Stimulated activated CD8-positive, alpha-beta memory T cell treated with anti-CD3 and anti-CD28 coated beads, Interleukin-4, amount 100 ng/mL, for 24 hours (primary cell): ENCODE measurements at places on chromosomes 3 and 15.

- no peak for DNase-seq
These were observed 7.2 kb downstream of the ACAN start for GRCh38 chr15:88810446-88810845.

DNA sequence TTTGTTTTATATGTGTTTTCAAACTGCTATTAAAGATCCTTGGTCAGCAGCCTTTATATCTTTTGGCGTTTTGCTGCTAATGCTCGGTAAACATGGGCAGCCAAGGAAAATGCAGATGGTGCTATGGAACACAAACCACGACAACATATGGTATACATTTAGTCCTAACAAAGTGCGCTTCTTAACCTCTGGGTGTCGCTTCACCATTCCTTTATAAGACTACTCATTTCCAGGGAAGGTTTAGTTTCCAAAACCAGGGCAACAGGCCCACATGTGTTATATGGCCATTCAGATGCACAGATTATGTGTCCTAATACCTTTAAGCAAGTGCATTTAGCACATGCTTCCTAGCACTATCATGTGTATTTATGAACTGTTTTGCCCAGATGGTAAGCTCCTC, 14.7 kb downstream of the SHOX2 start:
- DNase-seq, result no peak

DNA sequence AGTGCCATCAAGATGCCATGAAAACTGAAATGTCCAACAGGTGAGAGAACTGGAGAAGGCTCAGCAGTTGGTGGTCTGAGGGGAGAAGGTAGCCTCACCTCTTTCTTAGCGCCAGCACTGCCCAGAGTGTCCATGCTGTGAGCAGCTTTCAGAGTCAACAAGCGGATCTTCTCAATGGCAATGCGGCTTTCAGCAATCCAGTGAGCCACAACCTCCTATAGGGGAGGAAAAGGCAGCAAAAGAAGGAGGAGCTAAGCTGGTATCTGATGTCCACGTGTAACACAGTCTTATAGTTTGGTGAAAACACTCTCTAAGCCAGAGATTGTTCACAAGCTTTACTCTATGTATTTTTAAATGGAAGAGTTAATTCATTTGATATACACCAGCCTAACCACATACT, 36.1 kb upstream of the ACKR4 start:
- no peak for DNase-seq

DNA sequence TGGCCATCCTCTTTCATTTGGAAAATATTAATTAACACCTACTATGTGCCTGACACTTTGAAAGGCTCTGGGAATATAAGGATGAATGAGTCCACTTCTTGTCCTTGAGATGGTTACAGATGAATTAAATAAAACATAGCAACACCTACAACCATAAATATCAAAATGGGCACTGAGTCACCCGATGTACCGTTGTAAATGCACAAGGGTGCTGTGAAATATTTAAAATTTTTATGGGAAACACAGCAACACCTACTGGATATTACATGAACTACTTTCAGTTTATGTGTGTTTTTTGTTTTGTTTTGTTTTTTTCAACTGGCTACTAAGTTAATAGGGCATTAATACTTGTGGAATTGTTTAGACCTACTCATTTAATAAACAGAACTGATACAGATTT, 239.0 kb upstream of the NAALADL2 start:
- no peak for DNase-seq

DNA sequence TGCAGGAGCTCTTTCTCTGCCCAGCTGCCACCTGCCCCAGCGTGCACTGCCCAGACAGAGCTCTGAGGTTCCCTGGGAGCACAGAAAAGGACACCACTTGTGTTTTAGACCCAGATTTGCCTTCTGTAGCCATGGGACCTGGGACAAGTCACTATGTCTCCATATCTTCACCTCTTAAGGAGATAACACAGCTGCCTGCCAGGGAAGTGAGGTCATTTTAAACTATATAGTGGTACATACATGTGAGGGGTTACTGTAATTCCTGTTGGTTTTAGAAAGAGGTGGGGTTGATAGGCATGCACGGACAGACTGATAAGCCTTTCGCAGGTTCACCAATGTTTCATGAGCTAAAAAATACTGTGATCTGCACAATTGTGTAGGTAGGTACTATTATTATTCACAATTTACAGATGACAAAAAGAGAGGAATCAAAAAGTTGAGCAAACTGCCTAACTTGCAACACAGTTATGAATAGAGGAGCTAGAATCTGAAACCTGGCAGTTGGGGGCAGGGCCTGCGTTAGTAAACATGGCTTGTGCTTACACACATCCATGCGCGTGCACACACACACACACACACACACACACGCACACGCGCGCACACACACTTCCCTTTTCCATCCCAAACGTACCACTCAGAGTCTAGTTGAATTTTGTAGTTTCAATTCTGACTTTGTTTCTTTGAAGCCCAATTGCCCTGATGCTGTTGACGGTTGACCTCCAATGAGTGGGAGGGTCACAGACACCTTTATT, 193.6 kb downstream of the FAM43A start:
- no peak for DNase-seq

- DNase-seq, result no peak
These were observed 64.6 kb upstream of the CHRM5 start for GRCh38 chr15:33903661-33904060.

DNA sequence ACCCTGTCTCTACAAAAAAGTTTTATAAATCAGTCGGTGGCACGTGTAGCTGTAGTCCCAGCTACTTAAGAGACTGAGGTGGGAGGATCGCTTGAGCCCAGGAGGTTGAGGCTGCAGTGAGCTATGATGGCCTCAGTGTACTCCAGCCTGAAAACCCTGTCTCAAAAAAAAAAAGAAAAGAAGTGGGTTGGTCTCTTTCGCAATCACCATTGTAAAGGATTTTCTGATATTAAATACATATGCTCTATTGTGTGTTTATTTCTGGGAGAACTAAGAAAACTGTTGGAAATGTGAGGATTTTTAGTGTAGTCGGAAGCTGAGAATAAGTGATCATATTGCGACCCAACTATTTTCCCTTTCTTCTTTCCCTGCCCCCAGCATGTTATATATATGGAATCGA, 7.5 kb downstream of the ZNF710 start:
- DNase-seq, result no peak

- no peak for DNase-seq
These were observed 692.3 kb downstream of the ZPLD1 start for GRCh38 chr3:103127098-103127630.

DNA sequence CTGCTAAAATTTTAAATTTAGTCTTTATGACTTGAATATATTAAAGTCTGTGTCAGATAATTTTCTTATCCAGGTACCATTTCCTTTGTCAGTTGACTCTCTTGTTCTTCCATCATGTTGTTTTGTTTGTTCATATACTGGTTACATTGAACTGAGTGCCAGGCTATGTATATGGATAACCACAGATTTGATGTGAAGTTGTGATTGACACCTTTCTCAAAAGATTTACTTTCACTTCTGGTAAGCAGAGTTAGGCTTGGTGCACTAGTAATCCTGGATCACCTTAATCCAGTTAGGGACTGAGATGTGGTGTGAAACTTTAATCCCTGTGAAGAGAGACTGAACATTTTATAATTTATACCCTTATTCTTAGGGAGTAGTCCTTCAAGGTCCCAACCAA, 99.4 kb downstream of the ADAM10 start:
- no peak for DNase-seq

DNA sequence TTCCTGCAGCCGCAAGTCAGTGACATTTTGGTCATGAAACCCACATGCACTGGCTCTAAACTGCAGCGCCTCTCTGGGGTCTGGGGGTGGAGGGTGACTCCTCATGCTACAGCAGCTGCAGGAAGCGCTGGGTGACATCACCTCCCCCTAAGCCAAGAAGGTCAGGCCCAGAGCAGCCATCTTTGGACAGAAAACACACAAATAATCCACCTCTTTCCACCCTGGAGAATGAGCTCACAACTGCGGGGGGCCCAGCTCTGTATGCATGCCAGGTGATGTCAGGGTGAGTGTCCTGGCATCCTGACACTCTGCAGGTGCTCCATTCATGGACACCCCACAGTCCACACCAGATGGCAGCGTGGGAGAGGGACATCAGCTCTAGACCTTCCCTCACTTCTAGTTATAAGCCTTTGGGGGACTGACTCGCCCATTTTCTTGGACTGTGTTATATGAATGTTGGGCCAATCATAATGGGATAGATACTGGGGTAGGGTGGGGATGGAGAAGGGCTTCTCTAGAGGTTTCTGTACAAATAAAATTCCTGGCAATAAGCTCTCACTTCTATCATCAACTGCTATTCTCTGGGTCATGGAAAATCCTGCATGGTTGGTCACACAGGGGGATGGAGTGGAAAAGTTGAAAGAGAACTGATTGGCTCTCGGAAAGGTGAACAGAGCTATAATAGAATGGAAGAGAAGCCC, 70.7 kb upstream of the THBS1 start:
- no peak for DNase-seq
